EL (cell line): ENCODE measurements at places on chromosomes 6 and 20.

DNA sequence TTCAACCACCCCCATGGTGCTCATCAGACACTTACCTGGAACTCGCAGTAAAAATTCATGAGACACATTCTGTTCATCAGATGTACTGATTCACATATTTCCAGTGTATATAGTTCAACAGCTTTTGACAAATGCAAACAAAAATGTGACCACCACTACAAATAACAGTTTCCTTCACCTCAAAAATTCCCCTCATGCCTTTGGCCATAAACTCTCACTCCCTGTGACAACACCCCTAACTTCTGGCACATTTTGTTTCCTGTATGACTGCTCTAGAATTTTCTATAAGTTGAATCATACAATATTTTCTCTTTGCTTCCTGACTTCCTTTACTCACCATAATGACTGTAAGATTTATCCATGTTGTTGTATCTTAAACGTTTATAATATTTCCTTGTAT lies 63.7 kb downstream of the C6orf118 start:
- DNase-seq, result no peak

DNA sequence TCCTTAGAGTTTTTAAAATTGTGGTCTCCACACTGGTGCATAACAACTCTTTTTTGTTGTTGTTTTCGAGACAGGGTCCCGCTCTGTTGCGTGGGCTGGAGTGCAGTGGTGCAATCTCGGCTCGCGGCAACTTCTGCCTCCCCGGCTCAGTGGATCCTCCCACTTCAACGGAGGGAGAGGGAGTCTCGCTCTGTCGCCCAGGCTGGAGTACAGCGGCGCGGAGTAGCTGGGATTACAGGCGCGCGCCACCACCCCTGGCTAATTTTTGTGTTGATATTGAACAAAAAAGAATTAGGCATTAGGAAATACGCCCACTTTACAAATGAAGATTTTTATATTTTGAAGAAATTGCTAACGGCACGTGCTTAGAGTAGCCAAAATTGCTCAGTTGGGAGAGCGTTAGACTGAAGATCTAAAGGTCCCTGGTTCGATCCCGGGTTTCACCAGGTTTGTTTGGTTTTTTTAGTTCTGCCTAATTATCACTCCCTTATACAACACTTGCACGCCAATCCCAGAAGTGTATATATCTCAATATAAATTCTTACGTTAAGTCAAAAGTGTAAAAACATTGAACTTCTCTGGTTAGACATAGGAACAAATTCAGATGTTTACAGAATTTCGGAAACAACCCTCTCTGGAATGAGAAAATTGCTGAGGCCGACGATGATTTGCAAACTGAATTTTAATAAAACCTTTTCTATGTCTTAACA lies 159.6 kb downstream of the TRIM27 start:
- no peak for DNase-seq

DNA sequence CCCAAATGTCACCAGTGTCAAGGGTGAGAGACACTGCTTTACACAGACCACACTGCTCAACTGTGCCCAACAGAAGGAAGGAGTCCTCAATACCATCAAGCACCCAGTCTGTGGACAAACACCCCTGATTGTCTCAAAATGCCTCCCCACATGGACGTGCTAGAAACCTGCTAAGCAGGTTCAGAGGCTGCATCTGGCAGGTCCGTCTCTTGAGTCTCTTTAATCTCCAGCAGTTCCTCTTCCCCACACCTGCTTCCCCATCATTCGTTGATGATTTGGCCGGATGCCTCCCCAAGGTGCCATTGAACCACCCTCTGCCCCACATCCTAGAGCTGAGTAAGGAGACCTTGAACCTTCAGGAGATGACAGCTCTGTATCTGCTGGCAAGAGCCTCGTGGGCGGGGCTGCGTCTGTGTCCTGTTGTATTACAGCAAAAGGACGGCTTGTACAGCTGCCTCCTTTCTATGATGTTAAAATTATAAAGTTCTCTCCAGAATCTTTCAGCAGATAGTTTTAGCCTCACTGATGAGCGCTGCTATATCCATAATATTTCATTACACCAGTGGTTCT lies 179.2 kb downstream of the PREX1 start:
- no peak for DNase-seq

- no peak for DNase-seq
Observed at GRCh38 chr6:161436106-161436876, 162.4 kb upstream of the AGPAT4 start.

DNA sequence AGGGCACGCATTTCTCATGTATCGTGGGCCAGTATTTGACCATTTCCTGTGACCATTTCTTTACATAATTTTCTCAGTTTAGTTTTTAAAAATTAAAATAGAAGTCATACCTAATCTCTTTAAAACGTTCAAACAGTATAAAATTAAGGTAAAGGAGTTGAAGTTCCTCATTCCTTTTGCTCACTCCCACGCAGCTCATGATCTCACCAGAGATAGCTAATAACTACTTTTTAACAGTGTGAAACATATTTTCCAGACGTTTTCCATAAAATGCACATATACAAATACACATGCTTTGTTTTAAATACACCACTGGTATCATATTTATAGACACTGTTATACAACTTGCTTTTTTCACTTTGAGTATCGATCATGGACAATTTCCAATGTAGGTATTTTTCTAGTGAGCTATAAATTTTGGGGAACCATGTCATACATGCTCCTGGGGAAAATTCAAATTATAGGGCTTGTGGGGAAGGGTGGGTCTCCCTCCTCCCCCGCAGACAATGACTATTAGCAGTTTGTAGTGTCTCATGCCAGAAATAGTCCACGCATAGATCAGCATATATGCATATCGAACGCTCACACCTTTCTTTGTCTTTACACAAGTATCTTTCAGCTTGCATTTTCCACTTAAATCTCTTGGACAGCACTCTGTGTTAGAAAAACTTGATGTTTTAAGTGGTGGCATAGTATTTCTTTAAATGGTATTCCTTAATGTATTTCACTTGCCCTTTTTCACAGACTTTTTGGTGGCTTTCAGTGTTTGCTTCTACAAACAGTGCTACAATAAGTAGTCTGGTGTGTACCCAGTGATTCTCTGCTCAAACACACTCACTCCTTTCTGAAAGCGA lies 145.5 kb upstream of the ZNF217 start:
- DNase-seq, result no peak

GRCh38 chr6:83038246-83038645 lies 27.4 kb downstream of the UBE3D start:
- peak; percentile 4 for DNase-seq

GRCh38 chr6:144737998-144738397 lies 452.9 kb downstream of the UTRN start:
- DNase-seq, result no peak

GRCh38 chr20:32036716-32037485 lies 15.1 kb upstream of the HCK start:
- DNase-seq, result no peak

DNA sequence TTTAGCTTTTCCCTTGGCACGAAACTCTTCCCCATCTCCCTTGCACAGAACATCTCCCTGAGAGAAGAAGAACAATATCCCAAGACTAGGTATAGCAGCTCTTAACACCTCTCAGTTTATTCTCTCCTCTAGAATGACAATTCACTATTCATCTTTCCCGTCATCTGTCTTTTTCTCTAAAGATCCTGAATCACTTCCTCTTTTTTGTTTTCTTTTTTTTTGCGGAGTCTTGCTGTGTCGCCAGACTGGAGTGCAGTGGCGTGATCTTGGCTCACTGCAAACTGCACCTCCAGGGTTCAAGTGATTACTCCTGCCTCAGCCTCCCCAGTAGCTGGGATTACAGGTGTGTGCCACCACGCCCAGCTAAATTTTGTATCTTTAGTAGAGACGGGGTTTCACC lies 574.4 kb upstream of the MAP3K7 start:
- DNase-seq, result no peak

DNA sequence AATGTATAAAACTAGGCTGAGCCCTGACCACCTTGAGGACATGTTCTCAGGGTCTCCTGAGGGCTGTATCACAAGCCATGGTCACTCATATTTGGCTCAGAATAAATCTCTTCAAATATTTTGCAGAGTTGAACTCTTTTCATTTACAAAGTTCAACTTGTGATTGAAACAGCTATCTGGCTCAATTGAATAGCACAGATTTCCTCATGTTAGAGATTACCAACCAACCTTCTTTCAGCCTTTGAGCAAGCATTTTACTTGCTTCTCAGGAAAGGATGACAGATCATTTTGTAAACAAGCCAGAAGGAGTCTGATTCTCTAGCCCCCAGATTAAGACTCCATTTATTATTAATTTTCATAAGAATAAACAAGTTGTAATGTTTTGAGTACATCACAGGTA lies 111.0 kb upstream of the DOK5 start:
- DNase-seq, result no peak

DNA sequence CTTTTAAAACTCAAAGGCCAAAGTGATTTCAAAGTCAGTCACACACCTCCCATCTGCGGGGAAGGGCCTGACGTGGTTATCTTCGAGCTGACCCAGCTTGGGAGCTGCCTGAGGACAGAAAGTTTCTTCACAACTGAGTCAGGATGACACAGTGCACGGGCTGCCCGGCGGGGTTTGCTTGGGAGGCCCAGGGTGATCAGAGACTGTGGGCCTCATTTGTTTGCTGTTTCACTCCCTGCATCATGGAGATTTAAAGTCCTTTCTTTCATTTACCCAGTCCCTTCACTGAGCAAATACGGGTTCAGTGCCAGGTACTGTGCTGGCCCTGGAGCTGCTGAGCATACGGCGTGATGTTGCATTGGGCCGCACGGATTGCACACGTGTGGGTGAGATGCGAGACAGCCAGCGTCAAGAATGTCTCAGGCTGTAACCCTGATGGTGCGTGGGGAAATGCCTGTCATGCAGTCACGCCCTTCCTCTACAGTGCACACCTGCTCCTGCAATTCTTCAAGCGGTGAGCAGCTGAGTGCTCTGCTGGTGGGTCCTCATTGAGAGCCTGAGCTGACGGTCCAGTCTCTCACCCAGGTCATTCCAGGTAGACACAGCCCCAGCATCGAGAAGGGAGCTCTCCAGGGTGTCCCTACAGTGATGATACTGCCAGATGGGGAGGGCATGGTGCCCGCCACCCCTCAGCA lies 82.7 kb upstream of the PMEPA1 start:
- DNase-seq, result no peak

DNA sequence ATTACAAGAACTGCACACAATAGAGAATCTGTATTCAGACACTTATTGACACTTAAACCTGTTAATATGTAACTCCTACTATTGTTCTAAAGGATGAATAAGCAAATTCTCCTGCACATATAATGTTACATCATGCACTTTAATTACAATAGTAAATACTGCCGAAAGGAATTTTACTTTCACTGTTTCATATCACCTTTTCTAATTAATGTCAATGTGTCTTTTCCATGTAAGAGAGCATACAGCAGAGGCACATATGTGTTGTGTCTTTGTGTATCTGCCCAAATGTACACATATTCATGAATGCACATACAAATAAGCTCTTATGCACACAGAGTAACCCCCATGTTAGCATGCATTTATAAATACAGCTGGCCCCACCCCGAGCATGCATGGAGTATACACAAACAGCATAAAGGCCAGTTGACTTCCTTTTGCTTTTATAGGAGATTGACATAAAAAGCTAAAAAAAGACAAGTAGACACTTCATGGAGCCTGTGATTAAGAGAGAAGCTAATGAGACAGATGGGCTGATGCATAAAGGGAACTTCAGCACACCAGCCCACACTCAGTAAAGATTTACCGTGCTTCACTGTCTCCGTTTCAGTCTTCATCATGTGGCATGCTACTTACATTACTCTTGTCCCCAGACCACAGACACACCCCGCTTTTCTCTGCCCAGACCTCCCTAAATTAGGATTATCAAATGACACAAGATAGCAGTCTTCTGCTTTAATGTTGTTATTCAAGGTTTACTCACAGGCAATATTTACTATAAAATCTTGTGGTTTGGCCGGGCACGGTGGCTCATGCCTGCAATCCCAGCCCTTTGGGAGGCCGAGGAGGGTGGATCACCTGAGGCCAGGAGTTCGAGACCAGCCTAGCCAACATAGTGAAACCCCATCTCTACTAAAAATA lies 184.6 kb downstream of the ATXN1 start:
- no peak for DNase-seq

- DNase-seq, result no peak
Observed at GRCh38 chr6:78844899-78845298, 22.5 kb upstream of the IRAK1BP1 start.

- no peak for DNase-seq
Observed at GRCh38 chr6:138219398-138219797, 1.1 kb upstream of the PBOV1 start.

- peak; percentile 38 for DNase-seq
Observed at GRCh38 chr6:53894091-53894490, 99.3 kb downstream of the LRRC1 start.

GRCh38 chr20:57698116-57698866 lies 11.5 kb downstream of the PMEPA1 start:
- DNase-seq, result peak; percentile 99

DNA sequence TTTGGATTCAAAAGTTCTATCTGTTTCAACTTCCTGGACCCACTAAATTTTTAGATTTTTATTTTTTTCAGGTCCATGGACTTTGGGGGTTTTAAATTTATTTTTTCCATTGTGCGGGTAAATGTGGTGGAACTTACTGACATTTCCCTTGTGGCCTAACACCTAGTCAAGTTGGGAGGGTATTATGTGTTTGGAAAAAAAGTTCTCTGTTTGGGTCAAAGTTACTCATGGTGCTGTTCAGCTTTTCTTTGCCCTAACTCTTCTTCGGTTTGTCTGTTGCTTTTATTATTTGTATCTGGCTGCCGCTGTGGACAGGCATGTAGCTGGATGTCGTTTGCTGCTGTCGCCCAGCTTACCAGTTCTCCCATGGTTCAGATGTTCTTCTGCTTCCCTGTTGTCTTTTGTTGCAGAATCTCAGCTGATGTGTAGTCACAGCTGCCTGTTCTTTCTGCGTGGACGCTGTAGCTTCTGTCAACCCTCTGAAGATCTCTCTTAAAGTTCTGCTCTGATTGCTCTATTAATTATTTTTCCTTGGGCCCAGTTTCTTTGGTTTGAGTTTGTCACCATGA lies 7.9 kb downstream of the IGF2R start:
- no peak for DNase-seq

DNA sequence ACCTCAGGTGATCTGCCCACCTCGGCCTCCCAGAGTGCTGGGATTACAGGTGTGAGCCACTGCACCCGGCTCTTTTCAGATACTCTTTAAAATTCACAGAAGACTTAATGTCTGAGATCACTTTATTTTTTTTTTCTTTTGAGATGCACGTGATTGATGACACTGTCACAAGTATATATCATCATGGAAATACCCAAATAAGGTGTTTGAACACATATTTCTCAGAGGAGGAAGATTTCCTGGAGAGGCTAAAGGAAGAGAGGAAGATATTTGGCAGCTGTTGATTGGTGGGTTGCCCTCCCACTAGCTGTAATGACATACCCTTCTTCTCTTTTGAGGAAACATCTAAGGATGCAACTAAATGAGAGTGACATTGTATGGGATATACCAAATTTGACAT lies 225.9 kb upstream of the CITED2 start:
- DNase-seq, result no peak

- DNase-seq, result no peak
Observed at GRCh38 chr6:123925842-123926399, 122.3 kb downstream of the NKAIN2 start.

GRCh38 chr6:108156180-108156937 lies 9.5 kb upstream of the NR2E1 start:
- peak; percentile 36 for DNase-seq

GRCh38 chr20:3203315-3204123 lies 963 bp downstream of the DDRGK1 start:
- DNase-seq, result peak; percentile 45

- DNase-seq, result no peak
Observed at GRCh38 chr6:157493576-157493975, 112.6 kb downstream of the ZDHHC14 start.

GRCh38 chr6:25414168-25414567 lies 135.0 kb downstream of the CARMIL1 start:
- DNase-seq, result no peak
